ENCODE measurements at places on chromosomes 2 and 18.
A peak's percentile ranks its signal among the peaks of the same experiment; 100 is the strongest.

DNA sequence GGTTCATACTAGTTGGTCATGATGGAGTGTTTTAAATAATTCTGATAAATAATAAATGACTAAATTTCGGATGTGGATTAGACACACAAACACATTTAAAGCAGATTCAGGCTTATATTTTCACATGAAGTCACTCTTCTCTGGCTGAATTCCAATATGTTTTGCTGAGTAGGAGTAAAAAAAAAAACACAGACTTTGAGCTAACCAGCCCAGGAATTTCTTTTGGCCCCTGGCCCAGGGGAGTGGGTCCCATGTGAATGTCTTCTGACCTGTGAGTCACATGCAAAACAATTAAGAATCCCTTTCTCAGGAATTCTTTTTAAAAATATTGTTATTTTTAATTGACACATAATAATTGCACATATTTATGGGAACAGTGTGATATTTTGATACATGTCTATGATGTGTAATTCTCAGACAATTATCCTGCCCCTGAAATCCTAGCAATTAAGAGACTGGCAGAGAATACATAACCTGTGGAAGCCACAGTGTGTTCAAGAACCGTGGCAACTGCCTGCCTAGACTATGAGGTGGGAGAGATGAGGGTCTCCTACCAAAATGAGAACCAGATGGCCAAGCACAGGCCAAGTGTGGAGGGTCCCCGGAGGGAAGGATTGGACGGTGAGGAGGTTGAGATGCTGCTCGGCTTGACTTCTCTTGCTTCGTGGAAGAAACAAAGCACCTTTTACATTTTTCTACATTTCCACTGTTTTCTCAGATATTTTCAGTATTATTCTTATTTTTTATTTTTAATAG lies 236.4 kb downstream of the PIEZO2 start:
- no peak for DNase-seq

DNA sequence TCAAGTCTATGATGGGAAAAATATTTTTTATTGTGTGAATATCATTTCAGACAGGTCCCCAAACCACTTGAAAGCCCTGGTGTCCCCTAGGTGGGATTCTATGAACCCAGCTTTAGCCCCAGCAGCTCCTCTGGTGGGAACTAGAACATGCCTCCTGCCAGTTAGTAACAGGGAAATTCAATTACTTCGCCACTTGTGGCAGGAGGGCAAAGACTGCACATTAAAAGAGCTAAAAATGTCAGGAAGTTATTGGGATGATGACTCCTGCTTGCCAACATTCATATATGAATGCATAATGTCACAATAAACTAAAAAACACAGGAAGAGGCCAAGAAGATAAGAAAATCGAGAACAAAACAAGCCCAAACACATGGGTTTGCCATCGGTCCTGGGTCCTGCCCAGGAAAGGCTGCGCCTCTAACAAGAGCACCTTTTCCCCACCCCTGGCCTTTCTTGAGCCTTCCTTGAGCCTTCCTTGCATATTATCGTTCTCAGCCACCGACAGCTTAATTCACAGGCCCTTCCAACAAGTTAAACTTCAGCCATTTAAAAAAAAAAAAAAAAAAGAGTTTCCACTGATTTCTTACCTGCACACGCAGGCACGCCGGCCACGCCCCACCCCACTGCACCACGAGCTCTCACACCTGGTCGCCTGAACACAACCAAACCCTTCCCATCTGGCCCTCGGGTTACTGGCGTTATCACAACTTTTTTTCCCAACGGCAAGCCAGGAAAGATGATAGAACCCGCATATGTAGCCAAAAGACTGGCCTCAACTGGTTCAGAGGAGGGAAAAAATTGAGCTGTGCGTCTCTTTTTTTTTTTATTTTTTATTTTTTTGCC lies 23.4 kb downstream of the BCL11A start:
- DNase-seq, result peak; percentile 86

- no peak for DNase-seq
Observed at GRCh38 chr2:50196775-50197480, 835.0 kb downstream of the NRXN1 start.

- DNase-seq, result no peak
Observed at GRCh38 chr2:114046866-114047435, 157.1 kb downstream of the ACTR3 start.

GRCh38 chr2:231297108-231297908 lies 98.2 kb upstream of the B3GNT7 start:
- DNase-seq, result peak; percentile 65

- DNase-seq, result no peak
Observed at GRCh38 chr2:41879235-41879916, 168.4 kb upstream of the PKDCC start.

All from DMS53 (cell line).